ENCODE measurements at places on chromosomes 1 and 21.
A peak's percentile ranks its signal among the peaks of the same experiment; 100 is the strongest.

GRCh38 chr1:47838562-47839432 is 158.4 kb downstream of the TRABD2B start:
- DNase-seq = no peak

DNA sequence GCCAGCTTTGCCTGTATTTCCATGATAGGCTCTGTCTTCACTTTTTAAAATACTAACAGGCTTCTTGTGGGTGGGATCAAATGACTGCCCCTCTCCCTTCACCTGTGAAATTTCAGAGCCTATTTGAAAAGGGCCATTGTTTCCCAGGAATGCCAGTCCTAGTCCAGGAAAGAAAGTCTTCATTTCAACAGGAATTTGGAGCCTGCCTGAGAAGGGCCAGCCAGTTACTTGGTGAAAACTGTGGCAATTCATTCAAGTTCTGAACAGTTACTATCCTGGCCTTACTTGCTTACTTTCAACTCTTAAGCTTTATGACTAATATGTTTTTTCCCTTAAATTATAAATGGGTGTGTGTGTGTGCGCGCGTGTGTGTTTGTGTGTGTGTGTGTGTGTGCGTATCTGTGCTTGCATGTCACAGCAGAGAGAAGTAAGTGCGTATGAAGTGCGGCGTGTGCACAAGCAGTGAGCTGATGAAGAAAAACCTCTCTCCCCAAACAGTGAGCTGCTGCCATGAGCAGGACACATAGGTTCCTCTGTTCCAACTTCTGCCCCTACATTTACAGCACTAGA is 67.5 kb upstream of the RNPC3 start:
- DNase-seq = no peak

DNA sequence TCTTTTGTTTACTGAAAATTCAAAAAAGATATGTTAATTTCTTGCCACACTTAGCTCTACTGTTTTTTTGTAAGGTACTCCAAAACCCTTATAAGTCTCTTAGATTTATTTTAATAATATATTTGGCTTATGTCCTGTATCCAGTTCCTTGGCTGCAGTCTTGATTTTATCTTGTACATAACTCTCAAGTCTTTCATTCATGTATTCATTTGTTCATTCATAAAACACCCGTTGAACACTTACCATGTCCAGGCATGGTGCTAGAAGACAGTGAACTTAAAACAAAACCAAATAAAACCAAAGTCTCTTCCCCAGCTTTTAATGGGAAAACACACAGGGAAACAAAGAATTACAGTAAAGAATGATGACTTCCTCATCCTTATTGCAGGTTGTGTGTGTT is 215.8 kb downstream of the FGGY start:
- no peak for DNase-seq

- no peak for DNase-seq
Observed at GRCh38 chr1:243268751-243269460, 13.1 kb downstream of the SDCCAG8 start.

GRCh38 chr21:44354775-44355771 is 1.7 kb downstream of the TRPM2 start:
- no peak for DNase-seq

GRCh38 chr1:30315185-30315960 is 408.0 kb downstream of the MATN1 start:
- DNase-seq = no peak

DNA sequence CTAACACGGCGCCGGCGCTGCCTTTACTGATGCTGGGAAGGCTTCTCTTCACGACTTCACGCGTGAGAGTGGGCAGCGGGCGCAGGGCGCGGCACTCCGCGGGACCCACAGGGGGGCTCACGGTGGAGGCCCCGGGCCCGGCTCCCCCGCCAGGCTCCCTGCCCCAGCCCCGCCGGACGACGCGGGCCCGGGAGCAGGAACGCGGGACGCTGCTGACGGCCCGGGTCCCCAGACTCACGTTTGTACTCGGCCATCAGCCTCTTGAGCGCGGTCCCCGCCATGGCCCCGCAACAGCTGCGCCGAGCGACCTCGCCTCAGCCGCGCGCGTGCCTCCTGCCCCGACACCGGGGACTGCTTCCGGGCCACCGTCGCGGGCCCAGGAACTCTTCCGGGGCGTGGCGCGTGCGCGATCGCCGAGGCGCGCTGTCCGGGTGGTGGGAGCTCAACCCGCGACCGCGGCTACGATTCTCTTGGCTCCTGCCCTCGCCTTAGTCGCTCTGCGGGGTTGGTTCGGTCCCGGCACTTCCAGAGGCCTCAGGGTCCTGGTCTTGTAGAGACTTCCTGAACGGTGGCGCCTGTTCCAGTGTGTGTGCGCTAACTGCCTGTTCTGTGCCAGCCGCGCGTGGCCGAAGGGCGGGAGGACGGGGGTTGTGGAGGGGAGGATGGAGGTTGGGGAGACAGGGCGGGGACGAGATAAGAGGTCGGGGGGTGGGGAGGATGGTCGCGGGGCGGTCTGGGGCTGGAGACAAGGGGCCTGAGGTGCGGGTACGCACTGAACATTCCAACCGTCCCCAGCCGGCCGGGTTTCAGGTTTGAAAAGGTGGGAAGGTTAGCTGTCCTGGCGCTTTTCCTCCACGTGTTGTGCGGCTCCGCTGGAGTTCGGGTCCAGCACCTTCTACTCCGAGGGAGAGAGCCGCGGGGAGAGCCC is at the start of gene UBE2G2:
TSS of gene UBE2G2 (minus strand) at position 353 of the 928 bp plus-strand sequence. CDS start at position 281, 72 bp downstream.
- DNase-seq = peak; percentile 90

DNA sequence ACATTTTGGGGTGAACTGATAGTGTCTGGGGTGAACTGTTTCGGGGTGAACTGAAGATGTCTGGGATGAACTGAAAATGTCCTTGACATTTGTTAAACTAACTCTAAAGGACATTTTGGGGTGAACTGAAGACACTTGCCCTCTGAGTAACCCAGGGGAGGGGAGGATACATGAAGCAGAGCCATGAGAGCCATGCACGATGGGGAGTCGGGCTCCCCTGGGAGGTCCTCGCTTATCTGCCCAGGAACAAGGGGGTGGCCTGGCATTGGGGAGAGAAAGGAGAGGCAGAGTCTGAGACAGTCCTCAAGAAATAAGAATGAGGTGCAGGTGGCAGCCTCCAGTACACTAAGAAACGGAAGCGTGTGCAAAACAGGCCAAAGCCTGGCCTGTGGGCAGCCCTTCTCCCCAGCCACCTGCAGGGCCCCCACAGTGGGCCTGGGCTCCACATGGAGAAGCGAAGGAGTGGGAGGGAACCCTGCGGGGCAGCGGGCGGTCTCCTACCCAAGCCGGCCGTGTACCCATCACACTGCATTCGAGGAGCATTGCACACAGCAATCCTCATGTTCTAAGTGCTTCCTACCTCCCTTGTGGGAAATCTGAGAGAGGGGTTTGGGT is 24.2 kb downstream of the RSPH1 start:
- no peak for DNase-seq

DNA sequence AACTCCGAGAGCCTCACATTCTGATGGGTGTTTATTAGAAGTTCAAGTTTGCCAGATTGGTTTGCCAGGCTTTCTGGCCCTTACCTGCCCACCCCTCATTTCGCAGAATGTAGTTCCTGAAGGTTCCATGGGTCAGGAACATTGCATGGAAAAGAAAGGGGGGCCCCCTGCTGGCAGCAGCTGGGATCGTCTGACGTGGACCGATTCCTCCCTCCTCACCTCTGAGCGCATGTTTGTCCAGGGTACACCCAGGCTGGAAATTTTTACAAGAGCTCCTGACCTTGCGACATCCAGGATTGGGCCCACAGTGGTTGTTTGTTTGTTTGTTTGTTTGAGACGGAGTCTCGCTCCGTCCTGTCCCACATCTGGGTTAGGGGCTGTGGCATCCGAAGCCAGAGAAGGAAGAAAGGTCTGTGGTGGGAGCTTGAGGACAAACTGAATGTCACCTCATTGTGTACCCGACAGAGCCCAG is 126.0 kb upstream of the TMEM51 start:
- DNase-seq = peak; percentile 11

DNA sequence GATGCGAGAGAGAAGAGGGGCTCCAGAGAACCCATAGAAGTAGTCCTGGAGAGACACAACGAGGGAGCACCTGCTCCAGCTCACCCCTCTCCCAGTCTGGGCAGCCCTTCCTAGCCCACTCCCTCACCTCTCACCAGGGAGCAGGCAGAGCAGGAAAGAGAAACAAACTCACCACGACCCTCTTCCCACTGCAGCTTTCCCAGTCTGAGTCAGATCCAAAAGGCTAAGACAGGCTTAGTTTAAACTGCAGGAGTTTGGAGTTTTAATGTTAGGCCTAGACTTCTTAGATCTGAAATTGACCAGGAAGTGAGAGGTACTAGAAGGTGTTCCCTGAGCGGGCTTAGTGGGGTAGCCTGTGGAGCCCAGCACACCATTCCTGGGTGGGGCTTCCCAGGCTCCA is 29.6 kb downstream of the SLC1A7 start:
- no peak for DNase-seq

- DNase-seq = no peak
Observed at GRCh38 chr1:212759683-212760082, 31.9 kb downstream of the NSL1 start.
